ENCODE measurements at places on chromosomes 6 and 20. TPM values are rescaled to one million over a fixed set of nuclear protein-coding genes. Genes with fewer than 3 reads are reported as not detected.

Gene LST1
- polyA plus RNA-seq = 15.3 TPM

Gene SGK2
- not detected for polyA plus RNA-seq

Gene C6orf89
- polyA plus RNA-seq = 40.4 TPM

Gene AGER
- not detected for polyA plus RNA-seq

Measured in naive thymus-derived CD4-positive, alpha-beta T cell (primary cell).